ENCODE measurements at places on chromosomes 6 and 20. TPM values are rescaled to one million over a fixed set of nuclear protein-coding genes. Genes with fewer than 3 reads are reported as not detected.

The MLN gene
- total RNA-seq = not detected

GRCh38 chr6:52420668-52421358 is 671 bp downstream of the EFHC1 start:
- H3K36me3 ChIP-seq = no peaks in the 10 kb centered on the region
- H3K4me3 ChIP-seq = peak overlapping the region; percentile 89
- peak; percentile 56 for DNase-seq
- H3K27ac ChIP-seq = peak overlapping the region; percentile 95
- no peaks in the 10 kb centered on the region for H3K27me3 ChIP-seq
- H3K4me1 ChIP-seq = peaks cover 77% of the 10 kb centered on the region

DNA sequence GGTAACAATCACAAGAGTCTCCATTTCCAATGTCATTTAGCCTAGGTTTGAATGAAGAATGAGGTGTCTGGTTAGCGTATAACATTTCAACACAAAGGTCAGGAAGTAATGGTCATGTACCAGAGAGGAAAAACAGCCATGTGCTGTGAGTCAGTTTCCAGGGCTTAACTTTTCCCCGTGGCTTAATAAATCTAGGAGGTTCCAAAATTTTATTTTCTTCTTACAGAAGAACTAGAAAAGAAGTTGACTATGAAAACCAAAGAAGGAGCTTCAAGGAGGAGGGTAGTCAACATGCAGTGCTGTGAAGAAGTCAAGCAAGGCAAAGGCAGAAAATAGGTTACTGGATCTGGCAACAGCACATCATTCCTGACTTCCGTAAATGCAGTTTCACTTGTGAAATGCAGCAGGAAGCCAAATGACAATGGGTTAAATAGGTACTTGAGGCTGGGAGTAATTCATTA is 8.4 kb upstream of the GABRR2 start:
- H3K4me1 ChIP-seq = no peaks in the 10 kb centered on the region
- no peak overlapping the region for H3K4me3 ChIP-seq
- DNase-seq = peak; percentile 12
- H3K36me3 ChIP-seq = peaks cover 10% of the 10 kb centered on the region
- no peak overlapping the region for H3K27ac ChIP-seq
- H3K27me3 ChIP-seq = no peaks in the 10 kb centered on the region

The SCUBE3 gene
- total RNA-seq = 31.5 TPM

GRCh38 chr6:81084776-81085430 is 667.6 kb downstream of the TENT5A start:
- no peak overlapping the region for H3K27ac ChIP-seq
- no peaks in the 10 kb centered on the region for H3K27me3 ChIP-seq
- H3K36me3 ChIP-seq = no peaks in the 10 kb centered on the region

DNA sequence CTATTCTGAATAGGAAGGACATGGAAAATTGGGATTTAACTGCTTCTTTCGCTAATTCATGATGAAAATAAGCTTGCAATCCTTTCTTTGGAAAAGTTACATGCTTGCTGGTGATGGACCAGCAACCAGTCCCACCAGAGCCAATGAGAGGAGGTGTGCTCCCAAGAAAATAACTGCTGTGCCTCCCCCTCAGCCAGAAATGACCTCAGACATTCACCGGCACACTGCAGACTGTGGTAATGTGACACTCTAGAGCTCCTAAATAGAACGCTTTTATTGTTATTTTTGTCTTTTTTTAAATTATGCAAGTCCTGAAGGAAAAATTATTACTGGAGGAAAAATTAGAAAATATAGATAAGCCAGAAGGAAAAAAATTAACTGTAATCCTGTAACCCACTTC is 2.6 kb downstream of the PYGB start:
- no peaks in the 10 kb centered on the region for H3K27me3 ChIP-seq
- peaks cover 4% of the 10 kb centered on the region for H3K36me3 ChIP-seq
- DNase-seq = peak; percentile 42
- peaks cover 29% of the 10 kb centered on the region for H3K4me1 ChIP-seq
- peak overlapping the region; percentile 81 for H3K4me3 ChIP-seq
- H3K27ac ChIP-seq = no peak overlapping the region

The LAMP5 gene
- total RNA-seq = not detected

GRCh38 chr6:85000001-85000400 is 235.6 kb upstream of the TBX18 start:
- H3K4me3 ChIP-seq = no peak overlapping the region
- H3K27me3 ChIP-seq = peaks cover 6% of the 10 kb centered on the region
- no peak overlapping the region for H3K27ac ChIP-seq
- H3K36me3 ChIP-seq = no peaks in the 10 kb centered on the region
- DNase-seq = no peak

The MDC1 gene
- 6.6 TPM for total RNA-seq

DNA sequence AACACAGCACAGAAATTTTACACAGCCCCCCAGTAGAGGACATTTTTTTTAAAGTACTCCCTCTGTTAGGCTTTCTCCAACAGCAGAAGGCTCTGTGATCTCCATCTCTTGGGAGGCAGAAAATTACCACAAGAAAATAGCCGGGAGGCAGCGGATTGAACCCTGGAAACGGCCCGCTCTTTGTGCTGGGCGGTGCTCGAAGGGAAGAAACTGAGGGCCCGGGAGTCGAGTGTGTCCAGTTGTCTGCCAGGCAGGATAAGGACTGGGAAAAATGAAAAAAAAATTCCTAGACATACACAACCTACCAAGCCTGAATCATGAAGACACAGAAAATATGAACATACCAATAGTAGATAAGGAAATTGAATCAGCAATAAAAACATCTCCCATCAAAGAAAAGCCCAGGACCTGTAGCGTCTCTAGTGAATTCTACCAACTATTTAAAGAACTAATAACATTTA is 31.5 kb downstream of the POM121L2 start:
- no peak overlapping the region for H3K27ac ChIP-seq
- no peak for DNase-seq
- H3K4me3 ChIP-seq = peak overlapping the region; percentile 73
- peaks cover 37% of the 10 kb centered on the region for H3K27me3 ChIP-seq
- no peaks in the 10 kb centered on the region for H3K36me3 ChIP-seq
- peaks cover 7% of the 10 kb centered on the region for H3K4me1 ChIP-seq

DNA sequence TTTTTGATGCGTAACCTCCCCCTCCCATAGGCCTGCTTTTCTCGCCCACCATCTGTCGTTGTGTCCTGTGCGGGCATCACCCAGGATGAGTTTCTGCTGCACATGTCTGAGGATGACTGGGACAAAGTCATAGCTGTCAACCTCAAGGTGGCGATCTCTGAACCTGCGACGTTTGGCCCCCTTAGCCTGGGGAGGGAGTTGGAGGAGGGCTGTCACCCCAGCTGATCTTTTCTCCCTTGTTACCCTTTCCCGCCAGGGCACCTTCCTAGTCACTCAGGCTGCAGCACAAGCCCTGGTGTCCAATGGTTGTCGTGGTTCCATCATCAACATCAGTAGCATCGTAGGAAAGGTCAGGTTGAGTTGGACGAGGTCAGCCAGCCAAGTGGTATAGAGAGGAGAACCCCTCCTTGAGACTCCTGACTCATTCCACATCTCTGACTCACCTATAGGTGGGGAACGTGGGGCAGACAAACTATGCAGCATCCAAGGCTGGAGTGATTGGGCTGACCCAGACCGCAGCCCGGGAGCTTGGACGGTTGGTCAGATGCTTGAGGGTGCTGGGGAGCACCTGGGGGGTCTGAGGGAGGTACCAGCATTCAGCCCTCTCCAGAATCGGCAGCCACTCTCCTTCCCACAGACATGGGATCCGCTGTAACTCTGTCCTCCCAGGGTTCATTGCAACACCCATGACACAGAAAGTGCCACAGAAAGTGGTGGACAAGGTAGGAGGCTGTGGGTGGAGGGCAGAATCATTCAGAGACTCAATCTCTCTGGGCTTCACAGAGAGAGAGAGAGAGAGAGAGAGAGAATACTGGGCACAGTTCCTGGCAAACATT is 954 bp downstream of the HSD17B8 start:
- H3K4me1 ChIP-seq = peaks cover 43% of the 10 kb centered on the region
- peaks cover 10% of the 10 kb centered on the region for H3K36me3 ChIP-seq
- peak overlapping the region; percentile 92 for H3K27ac ChIP-seq
- H3K27me3 ChIP-seq = no peaks in the 10 kb centered on the region
- DNase-seq = peak; percentile 67

DNA sequence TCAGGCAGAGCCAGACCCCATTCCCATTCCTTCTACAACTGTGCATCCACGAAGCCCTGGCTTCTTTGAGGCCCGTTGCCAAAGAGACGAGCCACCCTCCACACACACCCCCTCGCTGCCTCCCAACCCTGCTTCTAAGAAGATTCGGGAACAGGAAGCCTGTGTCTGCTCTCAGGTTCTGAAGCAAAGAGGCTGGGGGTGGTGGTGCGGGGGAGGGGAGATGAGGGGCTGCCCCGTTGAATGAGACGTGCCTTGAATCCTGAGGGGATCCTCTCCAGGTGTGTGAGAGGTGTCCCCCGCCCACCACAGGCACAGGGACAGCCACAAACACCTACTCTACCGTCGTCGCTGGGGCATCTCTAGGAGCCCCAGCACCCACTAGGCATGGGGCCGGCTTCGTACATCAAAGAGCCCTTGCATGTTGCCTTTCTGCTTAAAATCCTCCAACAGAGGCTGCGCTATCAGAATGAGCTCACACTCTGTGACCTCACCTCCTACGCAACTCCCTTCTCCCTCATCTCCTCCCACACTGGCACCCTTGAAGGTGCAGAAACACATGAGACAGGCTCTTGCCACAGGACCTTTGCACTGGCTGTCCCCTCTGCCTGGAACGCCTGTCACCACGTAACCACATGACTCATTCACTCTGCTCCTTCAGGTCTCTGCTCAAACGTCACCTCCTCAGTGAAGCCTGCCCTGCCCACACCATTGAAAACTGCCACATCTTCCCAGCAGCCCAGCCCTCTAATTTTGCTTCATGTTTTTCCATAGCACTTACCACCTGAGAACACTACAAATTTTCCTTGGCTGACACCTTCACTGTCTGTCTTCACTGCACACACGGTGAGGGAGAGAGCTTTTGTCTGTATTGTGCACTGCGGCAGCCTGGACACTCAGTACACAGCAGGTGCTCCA is 58.5 kb downstream of the PREX1 start:
- no peak overlapping the region for H3K4me3 ChIP-seq
- H3K36me3 ChIP-seq = no peaks in the 10 kb centered on the region
- H3K4me1 ChIP-seq = peaks cover 7% of the 10 kb centered on the region
- DNase-seq = no peak
- no peak overlapping the region for H3K27ac ChIP-seq
- H3K27me3 ChIP-seq = peaks cover 10% of the 10 kb centered on the region

GRCh38 chr6:169340395-169340794 is 86.7 kb upstream of the THBS2 start:
- no peak overlapping the region for H3K27ac ChIP-seq
- H3K4me3 ChIP-seq = peak overlapping the region; percentile 37
- H3K36me3 ChIP-seq = no peaks in the 10 kb centered on the region
- peak; percentile 89 for DNase-seq
- peaks cover 32% of the 10 kb centered on the region for H3K4me1 ChIP-seq

The SLC17A1 gene
- not detected for total RNA-seq

GRCh38 chr6:30227242-30227722 is 14.1 kb upstream of the TRIM26 start:
- H3K27me3 ChIP-seq = no peaks in the 10 kb centered on the region
- no peak for DNase-seq
- H3K4me1 ChIP-seq = no peaks in the 10 kb centered on the region
- H3K27ac ChIP-seq = no peak overlapping the region

The PET117 gene
- total RNA-seq = 11.5 TPM

The KIFC1 gene
- 14.5 TPM for total RNA-seq

DNA sequence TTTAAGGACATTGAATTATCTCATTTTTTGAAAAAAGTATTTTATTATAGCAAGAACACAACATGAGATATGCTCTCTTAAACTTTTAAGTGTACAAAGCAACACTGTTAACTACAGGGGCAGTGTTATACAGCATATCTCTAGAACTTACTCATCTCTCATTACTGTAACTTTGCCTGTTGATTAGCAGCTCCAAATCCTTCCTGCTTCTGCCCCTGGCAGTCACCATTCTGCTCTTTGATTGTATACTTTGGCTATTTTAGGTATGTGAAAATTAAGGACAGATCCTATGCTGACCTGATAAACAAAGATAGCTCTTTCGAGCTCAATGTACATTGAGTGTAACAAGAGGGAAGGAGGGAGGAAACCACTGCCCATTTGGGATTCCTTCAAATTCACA is 1349.8 kb upstream of the GJE1 start:
- no peak overlapping the region for H3K4me3 ChIP-seq
- H3K36me3 ChIP-seq = no peaks in the 10 kb centered on the region
- no peak for DNase-seq
- no peak overlapping the region for H3K27ac ChIP-seq

The PLA2G7 gene
- not detected for total RNA-seq

The GTSF1L gene
- not detected for total RNA-seq

GRCh38 chr6:51613558-51613957 is 473.9 kb downstream of the PKHD1 start:
- H3K27me3 ChIP-seq = no peaks in the 10 kb centered on the region
- no peak overlapping the region for H3K27ac ChIP-seq
- no peak overlapping the region for H3K4me3 ChIP-seq
- no peak for DNase-seq
- H3K4me1 ChIP-seq = no peaks in the 10 kb centered on the region

DNA sequence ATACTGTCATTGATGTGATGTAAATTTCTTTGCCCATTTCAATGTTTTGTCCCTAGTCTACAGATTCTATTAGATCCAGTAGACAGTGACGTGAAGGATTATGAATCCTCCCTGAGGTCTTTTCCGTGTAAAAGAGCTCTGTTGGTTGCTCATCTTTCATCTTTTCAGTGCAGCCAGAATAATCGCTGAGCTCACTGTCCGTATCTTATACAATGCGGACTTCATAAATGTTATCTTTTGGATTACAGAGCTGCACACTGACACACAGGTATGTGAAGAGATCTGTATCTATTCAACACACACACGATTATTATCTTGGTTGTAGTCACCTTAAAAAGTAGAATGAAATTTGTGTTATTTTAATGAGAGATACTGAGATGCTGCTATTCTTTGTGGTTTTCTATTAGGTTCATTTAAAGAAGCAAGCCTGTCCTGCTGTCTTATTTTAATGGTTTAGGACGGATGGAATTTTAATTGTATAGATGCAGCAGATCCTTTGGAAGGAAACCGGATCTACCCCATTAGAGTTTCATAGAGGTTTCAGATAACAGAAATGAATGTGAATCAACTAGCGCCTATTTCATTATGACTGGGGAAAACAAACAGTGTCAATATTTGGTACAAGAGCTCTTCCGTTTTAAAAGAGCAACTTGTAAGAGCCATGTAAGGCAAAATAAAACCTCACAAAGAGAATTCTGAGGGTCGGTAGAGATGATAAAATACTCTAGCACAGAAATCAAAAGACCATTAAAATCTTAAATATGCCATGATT is 79.4 kb downstream of the BMP6 start:
- no peaks in the 10 kb centered on the region for H3K27me3 ChIP-seq
- no peak for DNase-seq
- no peaks in the 10 kb centered on the region for H3K4me1 ChIP-seq
- no peak overlapping the region for H3K4me3 ChIP-seq
- no peaks in the 10 kb centered on the region for H3K36me3 ChIP-seq

Measured in GM23248 (cell line).